ENCODE measurements at places on chromosomes 2 and 18.

DNA sequence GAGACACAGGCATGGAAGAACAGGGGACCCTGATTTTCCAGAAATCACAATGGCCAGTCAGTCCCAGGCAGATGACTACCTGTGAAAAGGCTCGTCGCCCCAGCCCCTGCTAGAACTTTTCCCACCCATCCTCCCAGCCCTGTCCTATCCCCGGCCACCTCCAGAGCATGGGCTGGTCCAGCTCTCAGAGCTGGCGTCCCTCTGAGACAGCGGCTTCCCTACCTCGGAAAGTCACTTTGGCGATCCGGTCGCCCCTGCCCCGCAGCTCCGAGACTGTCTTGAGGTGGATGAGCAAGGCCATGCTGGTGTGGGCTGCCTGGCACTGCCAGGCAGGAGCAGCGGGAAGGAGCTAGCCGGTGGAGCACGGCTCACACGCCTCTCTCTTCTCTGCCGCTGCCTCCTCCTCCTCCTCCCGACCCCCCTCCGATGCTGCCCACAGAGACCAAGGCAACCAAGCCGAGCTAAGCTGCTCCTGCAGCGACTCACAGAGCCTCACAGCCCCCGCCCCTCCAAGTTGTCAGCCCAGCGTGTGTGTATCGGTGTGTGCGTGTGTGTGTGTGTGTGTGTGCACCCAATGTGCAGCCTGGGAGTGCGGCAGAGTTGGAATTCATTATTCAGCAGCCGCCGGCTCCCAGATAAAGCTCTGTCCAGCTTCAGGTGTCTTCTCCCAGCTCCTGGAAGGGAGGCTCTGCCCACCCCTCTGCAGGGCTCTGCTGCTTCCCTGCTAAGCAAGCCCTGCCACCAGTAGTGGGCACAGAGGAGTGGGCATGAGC, 80.5 kb upstream of the OTOF start:
- no peak for DNase-seq

DNA sequence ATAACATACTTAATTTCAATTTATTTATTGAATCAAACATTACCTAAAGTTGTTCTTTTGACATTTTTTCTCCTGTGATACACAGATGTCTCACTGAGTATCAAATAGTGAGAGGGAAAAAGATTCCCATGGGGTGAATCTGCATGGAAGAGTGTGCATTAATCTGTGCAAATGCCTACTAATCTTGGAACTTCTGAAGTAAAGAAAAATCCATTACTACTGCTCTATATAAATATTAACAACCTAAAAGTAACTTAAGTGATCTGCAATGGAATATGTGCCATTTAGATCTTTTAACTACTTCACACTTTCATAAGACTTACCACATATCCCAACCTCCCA, 125.5 kb downstream of the PLCL1 start:
- DNase-seq = no peak

GRCh38 chr2:39663187-39663930, 2.4 kb upstream of the TMEM178A start:
- DNase-seq = no peak

DNA sequence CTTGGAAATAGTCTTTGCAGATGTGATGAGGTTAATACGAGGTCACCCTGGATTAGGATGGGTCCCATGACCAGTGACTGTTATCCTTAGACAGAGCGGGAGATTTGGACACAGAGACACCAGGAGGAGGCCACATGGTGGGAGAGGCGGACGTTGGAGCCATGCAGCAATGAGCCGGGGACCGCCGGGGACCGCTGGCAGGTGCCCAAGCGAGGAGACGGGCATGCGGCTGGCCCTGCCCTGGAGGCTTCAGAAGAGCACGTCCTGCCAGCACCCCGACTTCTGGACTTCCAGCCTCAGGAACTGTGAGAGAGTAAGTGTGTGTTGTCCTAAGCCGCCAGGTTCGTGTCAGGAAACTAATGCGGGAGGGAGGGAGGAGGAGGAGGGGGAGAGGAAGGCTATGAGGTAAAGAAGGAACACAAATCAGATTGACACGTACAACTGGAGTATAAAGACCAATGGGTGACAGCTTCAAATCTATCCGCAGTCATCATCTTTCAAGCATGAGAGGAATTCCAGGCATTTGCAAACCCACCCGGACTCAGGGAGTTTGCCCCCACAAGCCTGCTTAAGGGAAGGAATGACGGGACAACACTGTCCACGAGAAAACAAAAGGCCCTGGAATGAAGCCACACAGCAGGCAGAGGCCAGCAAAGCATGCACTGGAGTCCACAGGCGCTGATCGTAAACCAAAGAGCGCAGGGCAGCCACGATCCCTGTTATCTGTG, 11.6 kb upstream of the BOK start:
- DNase-seq = no peak

DNA sequence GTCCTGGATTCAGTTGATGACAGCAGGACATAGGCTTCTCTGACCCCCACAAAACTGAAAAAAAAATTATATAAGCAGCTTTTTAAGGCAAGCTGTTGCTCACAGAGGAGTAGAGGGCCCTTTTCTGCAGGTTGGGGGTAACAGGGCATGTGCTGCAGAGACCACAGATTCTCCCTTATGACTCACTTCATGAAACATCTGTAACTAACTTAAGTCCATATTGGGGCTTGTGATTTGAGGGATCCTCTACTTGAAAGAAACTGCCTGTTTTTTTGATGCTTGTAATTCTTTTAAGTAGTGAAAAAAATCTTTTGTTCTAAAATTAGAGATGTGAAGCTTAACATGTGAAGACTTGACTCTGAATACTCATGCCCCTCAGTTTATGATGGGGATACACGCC, 33.4 kb downstream of the XRCC5 start:
- DNase-seq = no peak

DNA sequence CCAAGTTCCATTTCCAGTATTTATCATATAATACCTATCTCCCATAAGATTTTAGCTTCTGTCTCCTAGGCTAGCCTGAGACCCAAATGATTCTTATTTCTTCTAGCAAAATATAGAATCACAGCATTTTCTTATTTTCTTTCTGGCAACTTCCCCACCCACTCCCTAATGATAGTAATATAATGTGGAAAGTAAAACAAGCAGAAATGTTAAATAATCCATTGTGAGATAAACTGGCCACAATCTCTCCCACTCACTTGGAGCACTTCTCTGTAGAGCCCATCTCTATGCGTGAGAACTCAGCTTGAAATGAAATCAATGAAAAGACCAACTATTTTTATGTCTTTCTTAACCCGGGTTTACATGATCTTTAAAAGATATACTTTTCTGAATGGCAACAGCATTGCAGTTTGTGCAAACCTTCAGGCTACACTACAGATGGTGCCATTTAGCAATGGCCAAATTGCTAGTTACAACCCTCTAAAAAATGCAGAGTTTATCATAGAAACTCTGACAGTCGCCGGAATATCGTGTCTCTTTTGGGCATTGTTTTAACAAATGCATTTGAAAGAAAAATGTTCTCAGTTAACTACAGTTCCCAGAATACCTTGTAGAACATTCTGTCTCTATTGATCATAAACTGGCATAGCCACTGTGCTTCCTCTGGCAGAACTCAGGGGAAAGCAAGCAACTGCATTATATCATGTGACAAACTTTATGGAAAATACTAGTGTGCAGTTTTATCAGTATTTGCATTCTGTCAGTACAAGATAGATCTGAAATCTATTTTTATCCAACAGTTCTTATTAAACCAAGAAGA, 1407.4 kb upstream of the ZEB2 start:
- no peak for DNase-seq
